ENCODE measurements at places on chromosomes 5 and 9. TPM values are rescaled to one million over a fixed set of nuclear protein-coding genes. Genes with fewer than 3 reads are reported as not detected.

The CDH6 gene
- total RNA-seq, result 0.36 TPM

The FOCAD gene
- 31.0 TPM for total RNA-seq

GRCh38 chr5:36007366-36007765 lies 16.2 kb upstream of the UGT3A1 start:
- DNase-seq, result no peak

DNA sequence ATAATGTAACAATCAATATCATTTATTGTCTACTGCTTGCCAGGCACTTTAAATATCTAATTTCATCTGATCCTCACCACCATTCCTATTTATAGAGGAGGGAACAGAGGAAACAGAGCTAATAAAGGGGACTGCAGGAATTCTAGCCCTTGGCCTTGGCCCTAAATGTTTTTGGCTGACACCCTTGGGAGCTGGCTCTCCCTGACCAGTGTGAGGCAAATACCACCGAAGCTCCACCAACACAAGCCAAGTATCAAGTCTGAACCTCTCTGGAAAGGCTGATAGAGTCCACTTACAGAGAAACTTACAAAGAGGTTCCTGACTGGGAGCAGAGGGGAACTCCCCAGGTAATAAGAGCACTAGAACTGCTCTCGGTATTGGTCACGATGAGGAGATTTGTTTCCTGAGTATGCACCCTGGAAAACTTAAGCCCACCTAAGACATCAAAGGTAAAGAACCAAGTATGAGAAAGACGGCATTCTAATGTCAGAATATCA lies 243.1 kb upstream of the PANK3 start:
- no peak for DNase-seq

DNA sequence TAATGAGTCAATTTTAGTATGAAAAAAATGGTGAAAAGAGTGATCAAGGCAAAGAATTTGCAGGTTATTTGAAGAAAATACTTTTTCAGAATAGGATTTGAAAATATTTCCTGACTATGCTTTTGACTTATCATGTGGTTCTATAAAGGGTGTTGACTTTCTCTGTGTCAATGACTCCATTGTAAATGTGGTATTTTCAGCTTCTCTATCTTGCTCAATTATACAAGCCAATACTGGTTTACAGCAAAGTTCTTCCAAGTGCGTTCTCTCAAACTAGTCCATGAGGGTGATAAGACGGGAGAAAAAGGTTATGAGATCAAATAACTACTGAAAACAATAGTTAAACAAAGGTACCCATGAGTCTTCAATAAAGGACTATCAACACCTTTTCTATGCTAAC lies 21.7 kb downstream of the IL33 start:
- no peak for DNase-seq

The LCN10 gene
- not detected for total RNA-seq

- no peak for DNase-seq
Observed at GRCh38 chr5:109225716-109226625, 183.8 kb downstream of the PJA2 start.

The PPP3R2 gene
- total RNA-seq, result not detected

DNA sequence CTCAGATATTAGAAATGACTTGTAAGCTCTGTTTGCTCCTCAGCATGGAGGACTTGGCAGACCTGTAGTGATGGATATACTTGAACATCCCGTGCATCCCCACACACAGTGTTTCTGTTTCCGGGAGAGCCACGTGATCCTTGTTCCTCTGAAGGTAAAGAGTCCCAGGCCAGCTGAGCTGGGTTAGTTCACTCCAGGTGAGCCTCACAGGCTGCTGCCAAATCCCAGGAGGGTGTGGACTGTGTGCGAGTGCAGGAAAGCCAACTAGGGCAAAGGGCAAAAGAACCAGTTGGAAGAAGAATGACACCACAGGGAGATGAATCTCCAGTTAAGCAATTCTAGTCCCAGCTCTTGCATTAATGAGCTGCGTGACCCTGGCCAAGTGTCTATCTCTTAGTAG lies 10.4 kb upstream of the TOMM5 start:
- DNase-seq, result no peak

DNA sequence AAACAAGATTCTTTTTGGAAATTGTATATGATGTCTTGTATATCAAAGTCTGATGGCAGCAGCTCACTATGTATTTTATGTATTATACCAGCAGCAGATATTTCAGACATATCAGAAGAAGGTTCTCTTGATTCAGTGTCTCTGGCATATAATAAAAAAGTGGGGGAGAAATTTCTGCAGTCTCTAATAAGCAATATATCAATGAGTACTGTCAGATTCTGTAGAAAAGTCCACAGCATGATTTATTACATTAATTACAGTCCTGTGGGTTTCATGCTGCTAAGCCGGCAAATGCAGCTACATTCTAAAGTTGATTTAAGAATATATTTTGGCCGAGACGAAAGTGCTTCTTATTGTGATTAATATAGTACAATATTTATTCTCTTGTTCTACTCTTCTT lies 113.1 kb downstream of the KIAA1958 start:
- no peak for DNase-seq

- DNase-seq, result no peak
Observed at GRCh38 chr9:69317081-69317480, 7.9 kb upstream of the ENTREP1 start.

- peak; percentile 47 for DNase-seq
Observed at GRCh38 chr5:179232091-179232735, 113.0 kb downstream of the ADAMTS2 start.

GRCh38 chr5:174745590-174746103 lies 21.3 kb downstream of the MSX2 start:
- no peak for DNase-seq

The RPL7A gene
- 3,048 TPM for total RNA-seq

The PRRX2 gene
- total RNA-seq, result 11.1 TPM

DNA sequence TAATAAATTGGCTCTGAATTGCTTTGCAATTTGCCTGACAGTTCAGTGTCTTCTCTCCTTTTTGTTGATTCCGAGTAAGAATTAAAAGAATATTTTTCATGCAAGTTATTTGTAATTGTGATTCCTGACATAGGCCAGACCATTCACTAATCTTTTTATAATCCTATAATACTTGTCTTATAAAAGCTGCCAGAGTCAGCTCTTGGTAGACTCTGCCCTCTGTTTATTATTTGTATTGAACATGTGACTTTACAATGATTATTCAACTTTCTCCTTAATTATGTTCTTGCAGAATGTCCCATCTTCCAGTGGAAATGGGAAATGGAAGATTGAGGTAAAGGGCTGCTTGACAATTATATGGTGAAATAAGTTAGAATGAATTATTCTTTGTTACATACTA lies 121.0 kb downstream of the SV2C start:
- no peak for DNase-seq

The C5orf58 gene
- total RNA-seq, result not detected

DNA sequence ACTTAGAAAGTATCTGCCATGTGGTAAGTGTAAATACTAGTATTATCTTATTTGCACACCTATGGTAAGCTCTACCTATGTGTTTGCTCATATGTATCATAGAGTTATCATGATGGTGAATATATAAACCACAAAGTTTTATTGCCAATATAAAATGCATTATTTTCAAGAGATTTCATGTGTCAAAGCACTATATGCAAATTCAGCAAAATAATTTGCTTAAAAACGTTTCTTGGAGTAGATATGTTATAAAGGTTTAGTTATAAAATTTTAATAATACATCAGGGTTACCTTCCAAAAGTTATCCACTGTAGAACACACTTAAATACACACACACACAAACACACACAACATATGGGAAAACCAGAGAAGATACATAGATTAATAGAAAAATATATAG lies 1431.7 kb upstream of the C9orf72 start:
- no peak for DNase-seq

The TRPM3 gene
- total RNA-seq, result 0.13 TPM

The SPINK7 gene
- 4.8 TPM for total RNA-seq

GRCh38 chr5:74469234-74469994 lies 171.1 kb downstream of the ENC1 start:
- no peak for DNase-seq

DNA sequence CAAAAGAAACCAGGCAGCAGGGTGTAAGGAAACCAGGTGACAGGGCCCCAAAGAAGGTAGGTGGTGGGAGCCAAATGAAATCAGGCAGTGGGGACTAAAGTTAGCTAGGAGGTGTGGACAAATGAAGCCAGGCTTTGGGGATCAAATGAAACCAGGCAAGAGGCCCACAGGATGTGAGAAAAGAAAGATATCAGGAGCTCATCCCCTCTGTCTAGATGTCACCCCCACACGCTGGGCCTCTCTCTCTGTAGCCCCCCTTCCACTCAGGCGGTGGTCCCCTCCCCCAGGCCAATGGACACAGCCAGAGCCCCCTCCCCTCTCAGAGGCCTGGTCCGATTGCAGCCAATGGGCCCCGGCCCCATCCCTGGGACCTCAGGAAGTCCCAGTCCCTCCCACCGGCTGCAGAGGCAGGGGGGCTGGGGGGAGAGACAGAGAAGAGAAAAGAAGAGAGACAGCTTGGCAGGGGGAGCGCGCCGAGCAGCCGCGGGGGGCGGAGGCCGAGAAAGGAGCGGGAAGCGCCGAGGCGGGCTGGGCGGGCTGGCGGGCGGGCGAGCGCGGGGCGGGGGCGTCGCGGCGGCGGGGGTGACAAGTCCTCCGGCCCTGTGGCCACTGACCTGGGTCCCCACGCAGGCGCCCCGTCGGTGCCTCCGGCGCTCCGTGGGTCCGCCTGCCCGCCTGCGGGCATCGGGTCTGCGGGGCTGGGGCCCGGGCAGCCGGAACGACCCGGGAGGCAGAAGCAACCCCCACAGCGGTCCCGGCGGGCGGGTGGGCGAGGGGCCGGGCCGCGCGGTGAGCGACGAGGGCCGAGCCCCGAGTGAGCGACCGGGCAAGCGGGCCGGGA lies 11.9 kb downstream of the CNTFR start:
- DNase-seq, result no peak

The IL33 gene
- total RNA-seq, result 37.3 TPM

GRCh38 chr5:1467341-1468246 lies 22.4 kb upstream of the SLC6A3 start:
- peak; percentile 71 for DNase-seq

The PPP2R2B gene
- total RNA-seq, result 1.2 TPM

DNA sequence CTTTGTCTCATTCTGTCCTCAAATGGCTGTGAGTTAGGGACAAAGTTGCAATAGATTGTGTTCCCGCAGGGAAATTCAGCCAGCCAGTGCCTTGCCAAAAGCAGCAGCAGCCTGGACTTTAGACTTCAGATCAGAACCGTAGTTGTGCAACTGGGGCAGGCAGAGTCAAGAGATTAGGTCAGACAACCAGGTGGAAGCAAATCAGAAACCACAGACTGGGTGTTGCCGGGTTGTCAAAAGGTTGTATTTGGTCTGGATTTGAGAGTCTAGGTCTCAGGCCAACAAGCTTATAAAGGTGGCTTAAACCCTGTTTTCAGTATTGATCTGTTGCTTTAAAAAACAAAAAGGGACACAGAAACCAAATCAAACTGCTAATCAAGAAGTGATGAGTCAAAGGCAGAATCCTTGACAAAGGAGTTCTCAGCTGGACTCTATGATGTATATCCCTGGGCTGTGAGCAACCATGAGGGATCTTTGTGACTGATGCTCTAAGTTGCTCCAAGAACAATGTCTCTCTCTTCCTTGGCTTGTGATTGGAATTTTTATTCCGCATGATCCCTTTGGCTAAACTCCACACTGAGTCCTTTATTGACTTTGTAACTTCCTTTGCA lies 20.9 kb downstream of the RFK start:
- no peak for DNase-seq

DNA sequence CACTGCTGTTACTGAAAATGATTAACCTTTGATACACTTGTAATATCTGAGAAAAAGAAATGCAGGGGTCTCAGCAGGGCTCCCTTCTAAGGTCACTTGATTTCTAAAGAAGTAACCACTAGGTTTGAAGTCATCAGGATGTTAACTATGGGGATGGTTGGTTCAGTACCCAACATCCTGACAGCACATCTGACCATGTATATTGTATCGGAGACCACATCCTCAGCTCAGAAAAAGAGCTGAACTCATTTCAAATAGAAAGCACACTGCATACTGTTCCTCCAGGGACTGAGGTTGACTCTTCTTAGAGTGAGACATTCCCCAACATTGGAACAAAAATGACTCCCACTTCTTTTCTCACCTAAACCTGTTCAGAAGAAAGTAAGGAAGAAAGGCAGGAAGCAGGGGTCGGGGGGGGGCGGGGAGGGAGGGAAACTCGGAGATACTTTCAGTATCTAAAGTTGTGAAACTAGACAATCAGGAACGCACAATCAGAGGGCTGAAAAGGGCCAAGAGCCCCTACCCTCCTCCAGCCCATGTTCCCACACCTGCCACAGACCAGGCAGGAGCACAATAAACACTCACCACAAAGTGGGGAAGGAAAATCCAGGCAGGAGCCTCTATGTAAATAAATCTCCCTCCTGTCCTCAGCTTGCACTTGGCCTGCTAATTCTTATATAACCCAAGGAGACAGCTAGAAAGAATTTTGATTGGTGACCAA lies 730 bp upstream of the GZMA start:
- DNase-seq, result no peak

The OBP2B gene
- total RNA-seq, result 2.6 TPM

GRCh38 chr5:168578538-168579487 lies at the start of gene PANK3:
TSS of gene PANK3 (minus strand) at chr5:168579368. CDS start at chr5:168579283, 85 bp downstream.
- DNase-seq, result peak; percentile 86

The SPRY4 gene
- total RNA-seq, result 7.9 TPM

The PCDHGA11 gene
- total RNA-seq, result 6.9 TPM

- no peak for DNase-seq
Observed at GRCh38 chr5:155085282-155085989, 71.9 kb downstream of the KIF4B start.

- DNase-seq, result no peak
Observed at GRCh38 chr5:148861088-148861487, 34.7 kb downstream of the ADRB2 start.

The LCN2 gene
- 6.0 TPM for total RNA-seq

The TSSK1B gene
- not detected for total RNA-seq

The GLRA1 gene
- total RNA-seq, result not detected

The STPG3 gene
- total RNA-seq, result 1.2 TPM

GRCh38 chr5:139560752-139561654 lies at the start of gene UBE2D2:
TSS of gene UBE2D2 (plus strand) at chr5:139561339. CDS start at chr5:139561792, 453 bp downstream.
- peak; percentile 96 for DNase-seq

DNA sequence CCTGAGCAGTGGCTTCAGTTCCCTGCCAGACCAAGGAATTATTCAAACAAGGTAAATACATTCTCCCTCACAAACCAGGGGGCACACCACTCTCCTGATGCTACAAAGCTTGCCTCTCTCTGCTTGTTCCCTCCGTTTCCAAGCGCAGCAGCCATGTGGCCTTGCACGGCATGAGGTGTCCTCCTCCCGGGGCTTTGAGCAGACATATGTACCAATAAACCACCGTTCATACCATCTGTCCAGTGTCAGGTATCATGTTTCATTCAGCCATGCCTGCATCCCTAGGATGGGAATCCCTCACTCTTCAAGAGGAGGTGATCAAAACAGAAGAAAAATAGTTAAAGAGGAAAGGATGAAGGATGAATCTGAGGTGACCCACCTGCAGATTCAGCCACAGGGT lies 282.7 kb downstream of the ENC1 start:
- no peak for DNase-seq
